ENCODE measurements at places on chromosomes 1 and 21.

GRCh38 chr1:85339089-85339488 lies 62.7 kb upstream of the BCL10 start:
- DNase-seq: no peak

DNA sequence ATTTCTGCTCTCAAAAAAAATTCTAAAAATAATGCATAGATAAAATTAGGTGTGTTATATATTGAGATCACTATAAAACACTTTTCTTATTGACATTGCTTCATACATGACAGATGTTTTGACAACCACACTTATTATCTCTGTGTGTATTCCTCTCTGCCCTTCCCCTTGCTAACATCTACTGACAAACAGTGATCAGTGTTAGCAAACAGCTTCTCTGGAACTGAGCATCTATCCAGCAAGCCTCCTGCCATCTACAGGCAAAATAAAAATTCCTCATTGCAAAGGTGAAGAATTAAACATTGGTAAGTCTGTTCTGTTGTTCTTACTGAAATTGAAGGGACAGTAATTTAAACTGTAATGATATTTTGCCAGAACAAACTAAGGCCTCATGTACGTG lies 2153.9 kb downstream of the NCAM2 start:
- DNase-seq: no peak

DNA sequence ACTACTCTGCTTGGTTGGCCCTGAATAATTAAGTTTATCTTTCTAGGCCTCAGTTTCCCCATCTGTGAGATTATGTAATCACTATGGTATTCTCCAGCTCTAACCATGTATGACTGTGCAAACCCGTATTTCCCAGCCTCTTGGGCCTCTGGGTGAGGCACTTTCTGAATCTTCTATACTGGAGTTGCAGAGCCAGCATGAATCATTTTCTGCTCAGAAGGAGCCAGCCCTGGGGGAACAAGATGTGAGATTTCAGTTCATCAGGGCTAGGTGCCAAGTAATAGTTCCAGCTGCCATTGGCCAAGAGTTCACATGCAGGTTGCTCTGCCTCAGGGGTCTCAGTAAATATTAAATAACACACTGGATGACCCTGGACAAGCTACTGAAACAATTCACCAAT lies 47.7 kb upstream of the USP24 start:
- DNase-seq: no peak

DNA sequence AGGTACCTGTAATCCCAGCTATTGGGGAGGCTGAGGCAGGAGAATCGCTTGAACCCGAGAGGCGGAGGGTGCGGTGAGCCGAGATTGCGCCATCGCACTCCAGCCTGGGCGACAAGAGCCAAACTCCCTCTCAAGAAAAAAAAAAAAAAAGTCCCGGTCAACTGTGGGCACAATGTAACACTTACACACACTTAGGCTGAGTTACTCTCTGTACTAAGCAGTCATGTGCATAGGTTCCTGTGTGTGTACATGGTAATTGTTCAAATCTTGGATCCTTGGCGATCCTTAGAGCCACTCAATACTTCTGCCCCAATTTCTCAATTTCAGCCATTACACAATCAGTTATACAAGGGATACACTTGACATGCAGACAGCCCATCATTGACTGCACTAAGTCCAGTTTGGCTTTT lies 11.6 kb downstream of the SDCCAG8 start:
- no peak for DNase-seq

- DNase-seq: no peak
Measured at GRCh38 chr1:246907472-246907871, 24.3 kb downstream of the AHCTF1 start.

DNA sequence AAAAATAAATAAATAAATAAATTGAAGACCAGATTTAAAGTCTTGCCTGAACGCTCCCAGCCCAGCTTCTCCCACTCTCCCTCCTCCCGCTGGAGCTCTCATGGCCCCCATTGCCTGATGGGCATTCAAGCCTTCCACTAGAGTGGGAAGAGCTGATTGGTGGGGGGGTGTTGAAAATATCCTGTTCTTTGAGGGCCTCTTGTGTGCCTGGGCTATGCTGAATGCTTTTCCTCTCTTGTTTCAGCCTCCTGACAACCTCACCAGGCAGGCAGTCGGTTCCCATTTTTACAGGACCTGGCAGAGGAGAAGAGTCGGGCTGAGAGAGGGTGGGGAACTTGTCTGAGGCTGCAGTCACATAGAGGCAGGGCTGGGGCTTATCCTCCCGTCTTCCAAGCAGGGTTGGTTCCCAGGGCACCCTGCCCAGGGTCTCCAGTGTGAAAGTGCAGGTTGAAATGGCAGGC lies 59.2 kb upstream of the SSBP3 start:
- DNase-seq: no peak

DNA sequence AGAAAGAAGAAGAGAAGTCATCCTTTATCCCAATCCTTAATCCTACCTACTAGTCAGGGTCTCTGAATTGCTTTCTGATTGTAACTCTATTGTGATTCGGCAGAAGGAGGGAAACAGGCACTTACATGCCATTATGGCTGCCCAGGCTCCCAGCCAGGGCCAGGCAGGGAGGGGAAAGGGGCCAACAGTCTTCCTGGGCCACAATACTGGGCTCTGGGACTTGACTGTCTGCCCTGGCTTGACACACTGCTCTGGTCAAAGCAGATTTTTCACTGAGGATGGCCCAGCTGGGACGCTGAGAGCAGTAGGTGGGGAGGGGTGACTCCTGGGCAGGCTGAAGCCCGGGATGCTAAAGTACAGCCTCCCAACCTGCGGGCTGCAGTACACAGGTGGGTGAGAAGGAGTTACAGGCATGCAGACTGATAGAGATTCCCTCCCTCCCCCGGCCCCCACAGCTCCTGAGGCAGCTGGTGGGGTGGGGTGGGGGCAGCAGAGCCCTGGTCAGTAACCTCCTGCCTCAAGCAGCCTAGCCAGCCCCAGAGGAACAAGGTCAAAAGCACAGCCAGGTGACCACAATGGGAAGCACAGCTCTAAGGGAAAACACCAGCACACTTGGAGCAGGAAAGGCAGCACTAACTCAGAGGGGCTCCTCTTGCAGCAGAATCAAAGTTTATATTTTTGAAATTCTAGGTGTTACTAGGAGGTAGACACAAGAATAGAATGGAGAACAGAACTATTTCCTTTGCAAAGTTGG lies 25.3 kb downstream of the KCND3 start:
- no peak for DNase-seq

GRCh38 chr1:2326524-2326923 lies 64.8 kb downstream of the MORN1 start:
- no peak for DNase-seq

DNA sequence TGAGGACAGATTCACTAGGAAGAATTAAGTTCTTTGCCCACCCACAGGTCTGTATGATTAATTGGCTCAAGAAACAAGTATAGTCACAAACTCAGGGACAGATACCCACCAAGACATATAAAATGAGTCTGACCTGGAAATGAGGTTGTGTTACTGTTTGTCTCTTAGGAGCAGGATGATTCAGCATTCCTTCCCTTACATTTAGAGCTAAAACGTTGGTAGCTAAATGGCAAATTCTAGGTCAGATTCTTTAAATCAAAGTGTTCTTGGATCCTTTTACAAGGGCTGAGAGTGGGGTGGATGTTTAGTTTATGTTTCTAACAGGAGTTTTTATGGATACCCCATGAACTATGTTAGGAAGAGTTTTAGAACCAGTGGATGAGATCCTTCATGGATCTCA lies 4.7 kb downstream of the RIMKLA start:
- DNase-seq: no peak

GRCh38 chr1:31596737-31597097 lies 20.4 kb downstream of the TINAGL1 start:
- no peak for DNase-seq

GRCh38 chr1:4117196-4117595 lies 217.1 kb upstream of the C1orf174 start:
- no peak for DNase-seq

- no peak for DNase-seq
Measured at GRCh38 chr1:84164567-84165021, 20.5 kb downstream of the PRKACB start.

DNA sequence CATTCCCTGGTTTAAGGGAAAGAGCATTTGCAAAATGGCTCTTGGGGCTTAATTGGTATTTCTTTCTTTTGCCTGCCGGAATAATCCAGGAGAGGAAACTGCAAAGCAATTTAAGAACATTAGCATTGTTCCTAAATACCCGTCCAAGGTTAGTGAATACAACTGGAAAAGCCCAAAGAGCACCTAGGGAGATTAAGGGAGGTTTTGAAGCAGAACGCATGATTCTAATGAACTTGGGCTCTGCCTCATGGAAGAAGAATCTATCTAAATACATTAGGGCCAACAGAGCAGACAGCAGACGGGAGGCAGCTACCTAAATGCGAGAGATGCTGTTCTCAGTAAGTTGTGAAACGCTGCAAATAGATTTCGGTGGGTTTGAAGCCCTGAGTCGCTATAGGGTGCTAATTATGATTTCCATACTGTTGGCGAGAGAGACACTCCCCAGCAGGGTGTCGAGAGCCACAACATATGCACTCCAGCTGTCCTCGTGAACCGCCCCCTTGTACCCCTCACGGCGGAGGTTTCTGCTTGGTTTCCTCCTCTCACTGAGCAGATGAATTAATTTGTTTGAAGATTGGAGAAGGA lies 326.7 kb upstream of the CAMK1G start:
- no peak for DNase-seq

DNA sequence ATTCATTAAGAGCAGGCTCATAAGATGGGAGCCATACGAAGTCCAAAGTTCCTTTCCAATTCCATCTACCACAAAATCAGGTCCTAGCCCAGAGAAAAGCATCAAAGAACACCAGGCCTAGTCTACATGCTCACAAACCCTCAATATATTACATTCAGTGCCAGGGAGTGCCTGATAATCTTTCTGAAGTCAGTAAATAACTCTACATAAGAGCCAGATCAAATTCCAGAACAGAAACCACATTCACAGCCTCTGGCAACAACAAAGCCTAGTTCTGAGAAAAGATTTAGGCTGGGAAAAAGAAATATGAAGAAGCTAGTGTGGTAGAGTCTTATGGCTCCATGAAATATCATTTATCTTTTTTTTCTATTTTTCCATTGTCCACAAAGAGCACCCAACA lies 40.5 kb upstream of the RBBP5 start:
- no peak for DNase-seq

DNA sequence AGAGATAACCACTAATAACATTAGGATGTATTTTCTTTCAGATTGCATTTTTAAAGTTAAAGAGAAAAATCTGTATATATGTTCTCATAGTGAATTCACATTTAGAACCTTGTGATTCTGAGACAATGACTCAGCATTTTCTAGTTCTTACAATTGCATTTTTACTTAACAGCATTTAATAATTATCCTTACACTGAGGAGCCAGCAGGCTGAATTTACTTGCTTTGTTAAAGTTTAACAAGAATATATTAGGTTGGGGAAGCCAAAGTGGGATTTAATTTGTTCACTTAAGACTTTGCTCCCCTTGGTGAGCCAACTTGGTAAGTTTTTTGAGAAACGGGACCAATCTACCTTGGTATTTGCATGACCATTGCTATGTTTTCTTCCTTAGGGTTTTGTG lies 4.5 kb downstream of the PATJ start:
- no peak for DNase-seq

DNA sequence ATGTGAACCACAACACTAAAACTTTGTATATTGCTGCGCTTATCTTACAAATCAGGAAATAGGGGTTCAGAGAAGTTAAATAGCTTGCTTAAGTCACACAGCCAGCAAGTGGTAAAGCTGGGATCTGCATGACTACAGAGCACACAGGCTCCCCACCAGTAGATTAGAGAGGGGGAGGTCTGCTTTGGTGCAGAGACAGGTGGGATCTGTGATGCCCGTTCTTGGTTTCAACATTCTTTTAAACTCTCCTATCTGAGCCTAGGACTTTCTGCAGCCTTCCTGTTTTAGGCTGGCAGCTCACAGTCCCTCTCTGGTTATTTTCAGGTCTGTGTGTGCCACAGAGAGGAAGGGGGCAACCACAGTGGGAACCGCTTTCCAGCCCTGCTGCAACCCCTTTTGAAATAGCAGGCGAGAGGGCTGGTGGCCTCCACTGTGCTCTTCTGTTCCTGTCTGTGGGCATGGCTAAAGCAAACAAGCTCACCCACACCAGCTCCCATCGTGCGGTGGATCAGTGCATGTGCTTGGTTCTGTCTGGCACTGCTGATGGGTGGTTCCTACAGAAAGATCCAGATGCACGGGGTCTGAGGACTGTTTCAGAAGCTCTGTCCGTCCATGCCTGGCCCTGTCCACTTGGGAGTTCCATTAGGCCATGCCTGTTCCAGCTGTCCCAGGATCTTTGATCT lies 1.7 kb upstream of the IL6R start:
- DNase-seq: no peak

DNA sequence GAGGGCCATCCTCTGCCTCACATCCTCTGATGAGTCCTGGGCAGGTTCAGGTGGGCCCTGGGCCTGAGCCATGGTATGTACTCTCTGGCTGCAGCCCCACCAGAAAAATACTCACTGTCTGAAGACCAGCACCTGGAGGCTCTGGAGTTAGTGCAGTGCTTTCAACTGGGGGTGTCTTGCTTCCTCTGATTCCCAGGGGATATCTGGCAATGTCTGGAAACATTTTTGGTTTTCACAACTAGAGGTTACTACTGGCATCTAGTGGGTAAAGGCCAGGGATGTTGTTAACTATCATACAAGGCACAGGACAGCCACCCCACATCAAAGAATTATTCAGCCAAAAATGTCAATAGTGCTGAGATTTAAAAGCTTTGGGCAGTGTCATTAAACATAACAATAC lies 152.7 kb downstream of the HIVEP3 start:
- DNase-seq: no peak

DNA sequence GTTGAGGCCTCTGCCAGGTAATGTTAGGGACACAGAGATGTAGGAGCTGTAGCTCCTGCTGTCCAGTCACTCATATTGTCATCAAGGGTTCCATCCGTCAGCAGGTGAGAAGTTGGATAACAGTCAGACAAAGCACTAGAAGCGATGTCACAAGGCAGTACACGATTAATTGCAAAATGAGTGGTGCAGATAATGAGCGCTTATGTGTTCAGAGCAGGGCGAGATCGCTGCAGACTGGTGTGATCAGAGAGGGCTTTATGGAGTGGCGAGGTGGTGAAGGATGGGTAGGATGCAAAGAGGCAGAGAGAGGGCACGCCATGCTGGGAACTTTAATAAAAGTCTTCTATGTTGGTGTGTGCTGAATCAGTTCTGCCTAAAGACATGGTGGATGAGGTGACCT lies 8.8 kb downstream of the TMCC2 start:
- no peak for DNase-seq

DNA sequence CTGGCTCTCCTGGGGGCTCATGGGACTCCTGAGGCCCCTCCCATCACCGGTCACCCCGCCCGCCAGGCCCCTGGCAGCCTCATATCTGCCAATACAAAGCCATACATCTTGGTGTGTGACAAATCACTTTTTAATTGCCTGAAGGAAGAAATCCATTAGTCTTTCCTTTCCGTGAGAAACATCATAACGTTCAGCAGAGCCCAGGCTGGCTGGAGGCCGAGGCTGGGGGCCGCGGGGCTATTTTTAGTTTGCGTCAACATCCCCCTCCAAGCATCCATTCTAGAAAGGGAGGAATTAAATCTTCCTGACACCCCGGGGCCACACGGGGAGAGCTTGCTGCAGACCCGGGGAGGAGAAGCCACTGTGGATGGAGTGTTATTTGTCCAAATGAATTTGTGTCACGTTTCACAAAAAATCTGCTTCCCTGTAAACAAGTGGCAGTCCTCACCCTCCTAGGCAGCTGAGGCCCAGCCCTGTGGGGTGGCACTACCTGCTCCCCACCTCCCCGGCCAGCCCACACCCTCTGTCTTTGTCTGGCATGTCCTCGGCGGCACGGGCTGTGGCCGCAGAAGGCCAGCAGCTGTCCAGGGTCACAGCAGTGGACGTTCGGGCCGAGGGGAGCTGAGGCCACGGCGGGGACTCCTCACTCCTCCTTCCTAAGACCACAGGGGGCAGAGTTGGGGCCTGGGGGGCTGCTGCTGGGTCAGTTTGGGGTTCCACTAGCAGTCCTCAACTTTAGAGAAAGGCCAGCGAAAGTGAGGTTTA lies 236.9 kb upstream of the VAMP3 start:
- no peak for DNase-seq

Data from HuH-7 (cell line).